ENCODE measurements at places on chromosomes 5 and 9.

GRCh38 chr9:88922091-88922490 lies 69.2 kb upstream of the S1PR3 start:
- DNase-seq = no peak

DNA sequence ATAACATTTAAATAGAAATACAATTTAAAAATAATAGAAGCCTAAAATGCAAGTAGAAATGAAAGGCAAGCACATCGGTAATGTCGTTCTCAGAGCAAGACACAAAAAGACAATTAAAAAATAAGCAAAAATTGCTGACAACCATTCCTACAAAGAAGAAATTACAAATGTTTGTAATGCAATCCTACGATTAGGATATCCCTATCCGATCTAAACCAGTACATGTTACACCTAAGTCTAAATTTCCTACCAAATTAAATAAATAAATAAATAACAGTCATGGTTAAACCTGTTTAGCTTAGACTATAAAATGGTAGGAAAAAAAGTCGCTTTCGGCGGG lies 90.0 kb downstream of the ANXA2R start:
- DNase-seq = no peak

GRCh38 chr5:1893754-1894153 lies 11.0 kb upstream of the IRX4 start:
- no peak for DNase-seq

DNA sequence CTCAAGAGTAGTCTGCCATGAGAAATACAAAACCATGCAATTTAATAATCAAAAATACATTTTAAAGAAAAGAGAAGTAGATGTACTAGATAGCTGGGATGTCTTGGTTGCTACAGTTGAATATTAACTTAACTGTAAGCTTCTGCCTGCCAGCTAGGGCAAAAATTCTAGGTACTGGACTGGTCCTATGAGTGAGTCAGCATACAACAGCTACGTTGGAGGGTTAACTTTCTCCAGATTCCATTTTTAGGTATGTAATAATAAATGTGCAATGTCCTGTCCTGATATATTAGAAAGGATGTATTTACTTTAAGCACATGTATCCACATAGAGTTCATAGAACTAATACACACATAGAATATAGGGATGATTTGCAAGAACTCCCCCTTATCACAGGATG lies 230.1 kb downstream of the CAAP1 start:
- no peak for DNase-seq

DNA sequence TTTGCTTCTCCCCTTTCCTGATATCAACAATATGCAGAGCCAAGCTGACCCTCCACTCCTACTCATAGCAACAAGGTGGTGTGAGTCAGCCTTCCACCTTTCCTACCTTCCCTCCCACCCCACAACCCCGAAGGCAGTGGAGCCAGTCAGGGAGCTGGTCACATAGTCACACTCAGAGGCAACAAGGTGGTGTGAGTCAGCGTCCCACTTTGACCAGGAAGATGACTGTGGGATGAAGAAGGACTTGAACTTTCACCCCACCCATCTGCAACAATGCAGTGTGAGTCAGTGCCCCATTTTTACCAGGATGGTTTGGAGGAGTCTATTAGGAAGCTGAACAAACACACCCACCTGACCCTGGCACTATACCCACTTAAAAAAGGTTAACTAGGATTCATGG lies 30.1 kb upstream of the ZNF782 start:
- DNase-seq = no peak

- DNase-seq = no peak
Observed at GRCh38 chr5:142587354-142587965, 98.4 kb downstream of the FGF1 start.

DNA sequence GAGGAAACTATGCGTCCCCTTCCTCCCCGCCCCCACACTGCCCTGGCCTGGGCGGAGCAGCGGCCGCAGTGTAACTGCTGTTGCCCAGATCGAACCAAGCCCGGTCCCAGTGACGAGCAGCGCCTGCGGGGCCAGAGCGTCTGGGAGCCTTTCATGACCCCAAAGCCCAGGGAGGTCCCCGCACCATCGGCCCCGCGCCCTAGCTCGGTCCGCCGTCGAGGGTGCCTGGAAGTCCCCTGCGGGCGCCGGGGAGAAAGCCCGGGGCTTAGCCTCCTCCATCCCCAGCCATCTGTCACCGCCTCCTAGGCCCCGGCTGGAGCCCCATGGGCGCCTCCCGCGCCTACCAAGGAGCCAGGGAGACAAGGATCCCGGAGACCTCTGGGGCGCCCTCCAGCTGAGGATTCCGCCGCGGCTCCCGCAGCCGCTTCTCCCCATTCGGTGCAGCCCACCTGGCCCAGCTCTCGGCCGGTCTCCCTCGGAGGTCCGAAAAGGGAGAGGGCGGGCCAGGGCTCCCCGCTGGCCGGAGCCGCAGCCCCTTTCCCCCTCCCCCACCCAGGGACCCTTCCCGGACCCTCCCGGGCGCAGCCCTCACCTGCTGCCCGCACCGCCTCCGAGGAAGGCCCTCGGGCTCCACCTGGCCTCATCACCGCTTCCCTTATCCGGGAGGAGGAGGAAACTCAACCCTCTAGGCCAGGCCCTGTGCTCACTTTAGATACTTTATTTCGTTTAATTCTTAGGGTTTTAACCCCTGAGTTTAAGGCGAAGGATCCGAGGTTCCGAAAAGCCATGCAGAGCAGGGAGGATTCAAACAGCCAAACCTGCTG lies 45.6 kb downstream of the APTX start:
- DNase-seq = no peak

DNA sequence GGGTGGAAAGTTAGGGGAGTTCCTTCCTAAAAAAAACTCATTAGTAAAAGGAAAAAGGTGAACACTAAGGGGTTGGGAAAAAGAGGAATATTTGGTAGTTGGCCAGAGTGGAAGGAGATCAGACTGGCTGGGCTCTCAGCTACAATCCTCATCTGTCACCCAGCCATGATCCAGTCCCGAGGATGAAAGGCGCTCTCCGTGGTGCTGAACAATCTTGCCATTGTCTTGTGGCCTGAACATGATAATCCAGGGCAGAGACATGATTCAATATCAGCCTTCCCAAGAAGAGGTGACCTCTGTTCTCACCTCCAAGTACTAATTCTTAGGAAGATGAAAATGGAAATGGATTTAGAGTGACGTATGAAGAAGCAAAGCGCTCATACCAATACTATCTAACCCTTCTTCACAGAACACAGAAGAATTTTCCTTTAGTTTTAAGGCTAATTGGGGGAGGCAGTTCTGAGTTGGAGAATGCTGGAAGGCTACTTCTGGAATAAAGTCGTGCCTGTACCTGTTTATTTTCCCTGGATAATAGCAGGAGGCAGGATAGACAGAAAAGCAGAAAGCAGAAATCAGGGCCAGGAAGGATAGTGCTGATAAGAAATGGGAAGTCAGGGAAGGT lies 36.6 kb upstream of the MYORG start:
- no peak for DNase-seq

DNA sequence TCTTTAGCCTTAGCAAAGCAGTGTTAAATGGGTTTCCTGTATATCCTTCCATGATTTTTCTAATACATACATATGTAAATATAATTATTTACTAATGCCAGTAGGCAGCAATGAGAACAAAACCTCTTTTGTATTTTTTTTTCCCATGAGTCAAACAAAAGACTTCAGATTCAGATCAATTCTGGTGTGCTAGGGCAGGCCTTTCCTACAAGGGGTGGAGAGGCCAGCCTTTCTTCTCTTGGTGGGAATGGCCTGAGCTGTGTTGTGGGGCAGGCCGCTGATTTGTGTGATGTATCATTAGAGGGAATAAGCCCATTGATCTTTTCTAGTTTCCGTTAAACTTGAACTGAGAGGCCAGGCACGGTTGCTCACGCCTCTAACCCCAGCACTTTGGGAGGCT lies 115.5 kb upstream of the DMRT1 start:
- no peak for DNase-seq

- DNase-seq = no peak
Observed at GRCh38 chr5:119289438-119290044, 66.3 kb upstream of the TNFAIP8 start.

GRCh38 chr5:181151146-181151545 lies 3.8 kb downstream of the OR2V2 start:
- no peak for DNase-seq

- DNase-seq = no peak
Observed at GRCh38 chr5:159071382-159071781, 28.3 kb downstream of the EBF1 start.

DNA sequence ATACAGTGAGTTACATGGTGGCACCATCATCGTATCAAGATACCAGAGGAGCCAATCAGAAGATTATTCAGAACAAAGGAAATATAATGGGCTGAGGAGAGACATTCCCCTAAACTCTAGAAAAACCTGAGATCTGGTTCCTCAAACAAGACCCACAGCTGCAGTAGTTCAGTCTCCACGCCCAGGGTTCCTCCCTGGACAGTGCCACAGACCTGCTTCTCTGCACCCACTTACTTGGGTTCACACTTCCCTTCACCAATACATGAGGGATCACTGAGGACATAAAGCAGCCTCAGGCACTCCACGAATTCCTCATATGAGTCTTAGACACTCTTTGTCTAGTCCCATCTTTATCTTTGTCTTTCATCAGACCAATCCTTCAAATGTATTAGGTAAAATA lies 101.7 kb downstream of the APTX start:
- DNase-seq = no peak

DNA sequence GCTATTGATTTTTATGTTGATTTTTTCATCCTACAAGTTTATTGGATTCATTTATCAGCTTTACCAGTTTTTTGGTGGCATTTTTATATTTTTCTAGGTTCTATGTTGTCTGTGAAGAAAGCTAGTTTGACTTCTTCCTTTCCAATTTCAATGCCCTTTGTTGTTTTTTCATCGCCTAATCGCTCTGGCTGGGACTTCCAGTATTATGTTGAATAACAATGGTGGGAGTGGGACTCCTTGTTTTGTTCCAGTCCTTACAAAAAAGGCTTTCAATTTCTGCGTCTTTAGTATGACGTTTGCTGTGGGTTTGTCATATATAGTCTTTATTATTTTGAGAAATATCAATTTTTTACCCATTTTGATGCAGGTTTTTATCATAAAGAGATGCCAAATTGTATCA lies 175.6 kb upstream of the CCNH start:
- DNase-seq = no peak

- DNase-seq = no peak
Observed at GRCh38 chr5:115875447-115875846, 33.7 kb downstream of the AP3S1 start.

GRCh38 chr5:169013208-169013728 lies 287.7 kb downstream of the SLIT3 start:
- no peak for DNase-seq

- DNase-seq = no peak
Observed at GRCh38 chr5:11958321-11958720, 54.1 kb upstream of the CTNND2 start.

GRCh38 chr5:3825531-3826451 lies 230.2 kb downstream of the IRX1 start:
- no peak for DNase-seq

DNA sequence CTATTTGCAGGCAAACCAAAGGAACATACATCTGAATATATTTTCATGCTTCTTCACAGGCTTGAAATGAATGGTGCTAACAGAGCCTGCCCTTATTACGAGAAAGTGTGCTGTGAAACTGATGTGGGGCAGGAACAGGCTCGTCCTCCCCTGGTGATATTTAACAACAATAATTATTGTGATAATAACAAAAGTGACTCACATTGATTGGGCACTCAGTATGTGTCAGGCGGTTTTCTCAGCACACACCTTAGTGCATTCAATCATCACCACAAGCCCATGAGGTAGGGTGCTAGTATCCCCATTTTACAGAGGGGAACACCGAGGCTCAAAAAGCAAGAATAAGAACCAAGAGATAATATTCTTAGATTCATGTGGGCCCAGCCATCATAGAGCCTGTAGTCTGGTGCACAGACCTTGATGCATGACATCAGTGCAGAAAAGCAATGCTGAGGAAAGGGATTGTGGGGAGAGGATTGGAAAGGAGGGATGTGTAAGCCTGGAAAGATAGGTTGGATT lies 18.1 kb upstream of the BOD1 start:
- no peak for DNase-seq

- no peak for DNase-seq
Observed at GRCh38 chr5:143400541-143401226, 2.8 kb downstream of the NR3C1 start.

- no peak for DNase-seq
Observed at GRCh38 chr5:171524466-171524865, 105.0 kb downstream of the FGF18 start.

DNA sequence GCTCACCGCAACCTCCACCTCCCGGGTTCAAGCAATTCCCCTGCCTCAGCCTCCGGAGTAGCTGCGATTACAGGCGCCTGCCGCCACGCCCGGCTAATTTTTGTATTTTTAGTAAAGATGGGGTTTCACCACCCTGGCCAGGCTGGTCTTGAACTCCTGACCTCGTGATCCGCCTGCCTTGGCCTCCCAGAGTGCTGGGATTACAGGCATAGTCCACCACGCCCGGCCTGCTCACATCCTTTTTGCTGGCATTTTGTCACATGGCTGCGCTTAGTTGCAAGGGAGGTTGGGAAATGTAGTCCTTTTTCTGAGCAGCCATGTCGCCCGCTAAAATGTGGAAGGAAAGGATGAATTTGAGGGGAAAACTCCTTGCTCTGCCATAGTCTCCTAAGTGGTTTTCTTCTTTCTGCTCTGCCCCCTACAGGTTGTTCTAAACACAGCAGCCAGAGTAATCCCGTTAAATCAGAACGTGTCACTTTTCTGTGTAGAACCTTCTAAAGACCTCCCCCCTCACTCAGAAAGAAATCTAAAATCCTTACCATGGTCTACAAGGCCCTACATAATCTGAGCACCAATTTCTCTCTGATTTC lies 57.8 kb upstream of the HSPA9 start:
- no peak for DNase-seq

GRCh38 chr5:7837403-7837802 lies 13.5 kb downstream of the CFAP90 start:
- no peak for DNase-seq

DNA sequence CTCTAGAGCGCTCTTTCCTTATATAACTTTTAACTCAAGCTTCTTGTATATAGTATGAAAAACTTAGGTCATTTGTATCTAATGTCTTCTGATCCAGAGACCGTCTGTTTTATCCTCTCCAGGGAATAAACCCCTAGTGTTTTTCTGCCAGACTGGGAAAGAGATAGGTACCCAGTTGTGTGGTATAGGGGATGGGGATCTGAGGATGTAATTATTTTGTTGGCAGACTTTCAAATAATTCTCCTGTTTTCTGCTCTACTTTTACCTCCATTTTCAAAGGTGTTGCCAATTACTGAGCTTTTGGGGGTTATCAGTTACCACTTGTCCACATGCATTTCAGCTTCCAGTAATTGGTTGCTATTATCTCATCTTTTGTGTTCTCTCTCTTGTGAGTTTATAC lies 17.9 kb downstream of the CCDC171 start:
- no peak for DNase-seq

DNA sequence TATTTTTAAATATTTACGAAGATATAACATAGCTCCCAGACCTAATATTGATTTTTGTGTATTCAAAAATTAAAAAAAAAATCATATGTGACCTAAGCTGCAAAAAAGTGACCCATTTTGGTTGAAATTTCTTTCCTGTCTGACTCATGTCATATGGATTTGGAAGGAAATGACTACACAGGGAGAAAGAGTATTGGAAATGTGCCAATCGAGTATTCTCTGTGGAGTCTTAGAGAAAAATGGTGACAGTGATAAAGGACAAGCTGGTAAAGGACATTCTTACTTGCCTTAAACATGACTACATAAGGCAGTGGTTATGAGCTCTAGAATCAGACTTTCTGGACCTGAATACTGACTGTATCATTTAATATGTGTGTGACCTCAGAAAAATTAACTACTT lies 262.9 kb upstream of the PTPRD start:
- no peak for DNase-seq

- no peak for DNase-seq
Observed at GRCh38 chr5:142280066-142281007, 44.5 kb downstream of the SPRY4 start.
